ENCODE measurements at places on chromosomes 5 and 9.

GRCh38 chr5:30405821-30406220 is 787.7 kb upstream of the CDH6 start:
- no peak for DNase-seq

DNA sequence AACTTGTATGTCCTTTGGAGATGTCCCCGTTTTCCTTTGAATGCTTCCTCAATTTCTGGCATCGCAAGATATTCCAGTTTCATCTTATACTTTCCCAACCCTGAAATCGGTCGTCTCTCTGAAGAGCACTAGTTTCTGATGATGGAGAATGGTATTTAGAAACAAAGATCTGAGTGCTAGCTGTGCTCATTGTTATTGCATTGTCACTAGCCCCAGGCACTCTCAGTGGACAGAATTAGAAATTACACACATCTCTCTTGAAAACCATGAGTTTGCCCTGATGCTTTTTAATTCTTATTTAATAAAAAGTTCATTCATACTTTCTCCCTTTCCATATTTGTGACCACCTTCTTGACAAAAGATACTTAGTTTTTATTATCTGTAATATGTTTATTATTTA is 67.7 kb downstream of the C9orf152 start:
- DNase-seq: no peak

- peak; percentile 9 for DNase-seq
Observed at GRCh38 chr9:13427587-13427986, 148.1 kb upstream of the MPDZ start.

- DNase-seq: no peak
Observed at GRCh38 chr9:38226491-38226951, 157.5 kb upstream of the SHB start.

- DNase-seq: no peak
Observed at GRCh38 chr5:107826311-107827000, 155.7 kb upstream of the EFNA5 start.

DNA sequence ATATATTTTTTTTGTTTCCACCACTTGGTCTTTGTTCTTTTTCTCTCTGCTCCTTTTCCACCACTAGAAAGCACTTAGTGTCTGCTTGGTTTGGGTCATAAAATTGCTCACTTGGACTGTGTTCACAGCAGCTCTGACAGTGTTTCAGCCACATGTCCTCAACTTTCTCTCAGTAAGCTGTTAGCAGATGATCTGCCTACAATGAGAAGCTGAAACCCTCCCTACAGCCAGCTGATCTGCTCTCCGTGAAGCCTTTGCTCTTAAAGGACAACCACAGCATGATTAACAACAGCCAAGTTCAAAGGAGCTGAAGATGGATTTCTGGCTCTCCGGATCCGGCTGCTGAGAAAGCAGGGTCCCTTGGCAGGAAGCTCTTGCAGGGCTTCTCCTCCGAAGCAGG is 31.6 kb downstream of the PRLR start:
- DNase-seq: no peak

GRCh38 chr5:117955831-117956230 is 1032.5 kb downstream of the DTWD2 start:
- DNase-seq: no peak

GRCh38 chr9:96141128-96141474 is 160.9 kb downstream of the HSD17B3 start:
- no peak for DNase-seq

GRCh38 chr9:121364077-121364476 is 6.0 kb downstream of the STOM start:
- no peak for DNase-seq

DNA sequence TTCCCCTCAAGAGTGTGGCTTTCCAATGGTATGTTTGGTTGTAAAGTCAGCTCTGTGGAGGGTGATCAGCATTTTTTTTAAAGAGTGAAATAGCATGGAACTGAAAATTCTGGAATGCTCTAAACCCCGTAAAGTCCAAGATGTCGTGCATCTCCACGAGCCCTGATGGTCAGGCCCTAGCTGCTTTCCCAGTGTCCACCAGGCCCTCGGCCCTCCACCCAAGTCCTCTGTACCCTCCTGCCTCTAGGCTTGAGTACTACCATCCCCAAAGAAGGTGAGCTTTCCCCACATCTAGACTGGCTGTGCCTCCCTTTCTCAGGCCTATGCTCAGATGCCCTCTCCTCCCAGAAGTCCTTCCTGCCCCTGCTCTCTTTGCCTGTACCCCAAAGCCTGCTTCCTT is 280.3 kb downstream of the GADD45G start:
- no peak for DNase-seq

- no peak for DNase-seq
Observed at GRCh38 chr9:132250324-132251262, 88.7 kb downstream of the NTNG2 start.

DNA sequence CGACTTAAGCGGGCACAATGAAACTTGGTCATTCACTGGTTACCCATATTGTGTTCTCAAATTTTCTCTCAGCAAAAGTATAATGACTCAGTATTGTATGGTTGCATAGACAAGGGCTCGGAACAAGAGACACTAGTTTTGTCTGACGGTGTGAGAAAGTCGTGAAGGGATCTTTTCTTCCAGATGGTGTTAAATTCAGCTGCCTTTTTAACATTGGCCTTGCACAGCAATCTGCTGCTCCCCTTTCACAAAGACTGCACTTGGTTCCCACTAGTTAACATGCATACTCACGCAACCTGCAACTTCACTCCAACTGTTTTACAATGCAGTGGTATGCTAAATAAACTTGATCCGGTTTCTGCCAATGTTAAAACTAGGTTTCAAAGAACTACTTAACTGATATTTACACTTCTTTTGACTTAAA is 219.2 kb downstream of the MEF2C start:
- DNase-seq: no peak

GRCh38 chr5:69368458-69369339 is 621 bp downstream of the AK6 start:
- peak; percentile 32 for DNase-seq

DNA sequence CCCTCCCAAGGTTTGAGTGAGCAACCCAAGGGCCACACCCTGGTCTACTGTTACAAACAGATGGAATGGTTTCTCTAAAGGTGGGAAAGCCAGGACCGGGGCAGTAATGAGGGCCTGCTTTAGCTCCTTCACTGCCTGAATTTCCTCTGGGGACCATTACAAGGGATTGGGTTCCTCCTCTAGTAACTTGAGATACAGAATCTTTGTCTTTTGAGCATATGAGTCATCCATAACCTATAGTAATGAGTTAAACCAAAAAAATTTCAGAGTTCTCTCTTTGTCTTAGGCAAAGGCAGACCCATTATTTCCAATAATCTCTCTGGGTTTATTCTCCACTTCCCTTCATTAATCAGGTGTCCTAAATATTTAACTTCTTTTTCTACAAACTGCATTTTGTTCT is 618.8 kb downstream of the HINT1 start:
- no peak for DNase-seq

DNA sequence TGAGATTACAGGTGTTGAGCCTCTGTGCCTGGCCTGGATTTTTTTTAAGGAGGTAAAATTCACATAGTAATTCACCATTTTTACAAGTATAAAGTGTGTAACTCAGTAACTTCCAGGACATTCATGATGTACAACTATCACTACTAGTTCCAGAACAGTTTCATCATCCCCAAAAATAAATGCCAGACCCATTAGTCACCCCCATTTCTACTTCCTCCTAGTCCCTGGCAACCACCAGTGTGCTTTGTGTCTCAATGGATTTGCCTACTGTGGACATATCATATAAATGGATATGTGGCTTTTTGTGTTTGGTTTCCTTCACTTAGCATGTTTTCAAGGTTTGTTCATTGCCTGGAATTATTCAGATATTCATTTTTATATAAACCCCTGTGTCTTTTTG is 72.5 kb upstream of the PANK3 start:
- no peak for DNase-seq

- no peak for DNase-seq
Observed at GRCh38 chr5:91182763-91183162, 200.4 kb downstream of the ARRDC3 start.

GRCh38 chr5:179345183-179345432 is 153 bp downstream of the ADAMTS2 start:
- DNase-seq: no peak

GRCh38 chr5:15689836-15690235 is 189.9 kb downstream of the FBXL7 start:
- no peak for DNase-seq

DNA sequence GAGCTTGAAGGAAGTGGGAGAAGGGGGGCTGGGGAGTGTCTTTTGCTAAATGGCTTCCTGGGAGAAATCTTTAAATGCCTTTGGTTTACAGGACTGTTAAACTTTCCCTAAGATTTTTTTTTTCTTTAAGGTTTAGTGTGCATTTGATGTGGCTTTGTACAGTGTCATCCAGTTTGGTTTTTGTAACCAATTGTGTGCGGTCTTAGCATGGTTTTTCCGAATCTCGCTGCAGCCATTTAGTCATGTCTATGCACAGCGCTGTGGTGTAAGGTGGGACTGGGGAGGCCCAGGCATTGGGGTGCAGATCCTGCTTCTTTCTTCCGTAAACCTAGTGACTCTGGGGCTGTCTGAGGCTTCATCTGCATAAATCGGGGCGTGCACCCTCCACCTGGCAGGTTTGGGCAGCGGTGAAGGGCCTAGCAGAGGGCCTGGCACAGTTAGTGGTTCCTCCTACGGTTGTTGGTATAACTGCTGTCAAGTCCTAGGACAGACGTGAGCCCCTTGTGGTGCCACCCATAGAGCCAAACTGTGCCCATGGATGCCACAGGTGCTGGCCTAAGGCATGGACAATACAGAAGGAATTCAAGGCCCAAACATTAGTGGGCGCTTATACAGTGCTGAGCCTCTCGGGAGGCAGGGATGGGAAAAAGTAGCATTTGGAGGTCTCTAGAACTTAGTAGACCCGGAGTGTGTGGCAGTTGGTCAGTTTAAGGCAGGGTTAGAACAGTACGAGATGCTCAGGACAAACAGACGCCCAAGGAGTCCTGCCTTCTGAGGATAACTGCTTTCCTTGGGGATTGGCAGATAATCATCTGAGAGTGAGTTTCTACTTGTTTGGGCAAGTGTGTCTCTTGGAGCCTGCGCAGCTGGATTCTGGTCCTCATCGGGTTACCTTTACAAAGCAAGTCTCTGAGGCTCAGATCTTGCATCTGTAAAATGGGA is 1.5 kb downstream of the PRRC2B start:
- DNase-seq: peak; percentile 88

DNA sequence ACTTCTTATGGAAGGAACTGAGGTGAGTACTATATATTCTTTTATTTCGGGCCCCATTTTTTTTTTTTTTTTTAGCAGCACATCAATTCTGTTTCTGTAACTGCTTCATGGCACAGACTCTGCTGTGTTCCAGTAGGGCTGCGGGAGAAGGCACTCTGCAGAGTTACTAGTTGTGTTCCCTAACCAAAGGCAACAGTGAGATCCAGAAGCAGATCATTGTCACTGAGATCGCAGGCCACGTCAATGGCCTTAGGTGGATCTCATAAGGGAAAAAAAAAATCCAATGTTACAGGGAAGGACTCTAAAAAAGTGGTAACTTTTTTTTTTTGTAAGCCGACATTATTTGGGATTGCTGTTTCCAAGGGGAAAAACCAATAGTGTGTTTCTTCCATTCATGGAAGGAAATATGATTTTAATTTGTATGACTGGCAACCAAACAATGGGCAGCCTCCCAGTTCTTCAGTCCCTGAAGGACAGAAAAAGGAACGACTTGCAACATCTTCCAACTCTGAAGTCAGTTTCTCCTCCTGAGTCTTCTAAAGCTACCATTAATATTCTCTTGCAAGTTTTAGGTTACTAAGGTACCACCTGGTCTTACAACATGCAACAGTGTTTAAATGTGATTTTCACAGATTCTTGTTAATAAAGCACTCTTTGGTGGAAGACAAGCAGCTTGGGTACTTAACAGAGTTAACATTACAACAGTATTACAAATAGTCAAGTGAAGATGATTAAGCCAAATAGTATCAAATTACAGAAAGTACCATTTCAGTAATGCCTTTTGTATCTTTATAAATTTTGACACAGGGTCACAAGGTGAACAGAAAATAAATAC is 52.8 kb downstream of the HABP4 start:
- no peak for DNase-seq

DNA sequence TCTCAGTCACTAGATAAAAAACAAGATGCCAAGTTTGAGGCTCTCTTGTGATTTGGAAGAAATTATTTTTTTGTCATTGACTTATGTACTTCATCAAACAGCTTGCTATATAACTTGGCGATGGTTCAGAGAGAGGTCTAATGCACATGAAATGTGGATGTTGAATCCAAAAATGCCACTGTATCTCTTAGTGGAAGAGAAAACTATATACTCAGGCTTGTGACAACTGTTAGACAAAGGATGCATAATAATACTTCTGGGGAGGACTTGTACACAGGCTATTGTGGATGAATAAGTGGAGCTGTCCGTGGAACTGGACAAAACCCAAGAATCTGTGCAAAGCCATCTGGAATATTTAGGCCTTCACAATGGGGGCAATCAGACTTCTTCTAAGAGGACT is 162.9 kb upstream of the NMUR2 start:
- no peak for DNase-seq

GRCh38 chr9:135248721-135249120 is 161.3 kb downstream of the OLFM1 start:
- no peak for DNase-seq

GRCh38 chr5:62312036-62312435 is 6.0 kb downstream of the KIF2A start:
- DNase-seq: no peak

- no peak for DNase-seq
Observed at GRCh38 chr5:168680395-168680794, 101.2 kb upstream of the PANK3 start.

GRCh38 chr9:31950756-31951155 is 433.7 kb upstream of the ACO1 start:
- DNase-seq: no peak

DNA sequence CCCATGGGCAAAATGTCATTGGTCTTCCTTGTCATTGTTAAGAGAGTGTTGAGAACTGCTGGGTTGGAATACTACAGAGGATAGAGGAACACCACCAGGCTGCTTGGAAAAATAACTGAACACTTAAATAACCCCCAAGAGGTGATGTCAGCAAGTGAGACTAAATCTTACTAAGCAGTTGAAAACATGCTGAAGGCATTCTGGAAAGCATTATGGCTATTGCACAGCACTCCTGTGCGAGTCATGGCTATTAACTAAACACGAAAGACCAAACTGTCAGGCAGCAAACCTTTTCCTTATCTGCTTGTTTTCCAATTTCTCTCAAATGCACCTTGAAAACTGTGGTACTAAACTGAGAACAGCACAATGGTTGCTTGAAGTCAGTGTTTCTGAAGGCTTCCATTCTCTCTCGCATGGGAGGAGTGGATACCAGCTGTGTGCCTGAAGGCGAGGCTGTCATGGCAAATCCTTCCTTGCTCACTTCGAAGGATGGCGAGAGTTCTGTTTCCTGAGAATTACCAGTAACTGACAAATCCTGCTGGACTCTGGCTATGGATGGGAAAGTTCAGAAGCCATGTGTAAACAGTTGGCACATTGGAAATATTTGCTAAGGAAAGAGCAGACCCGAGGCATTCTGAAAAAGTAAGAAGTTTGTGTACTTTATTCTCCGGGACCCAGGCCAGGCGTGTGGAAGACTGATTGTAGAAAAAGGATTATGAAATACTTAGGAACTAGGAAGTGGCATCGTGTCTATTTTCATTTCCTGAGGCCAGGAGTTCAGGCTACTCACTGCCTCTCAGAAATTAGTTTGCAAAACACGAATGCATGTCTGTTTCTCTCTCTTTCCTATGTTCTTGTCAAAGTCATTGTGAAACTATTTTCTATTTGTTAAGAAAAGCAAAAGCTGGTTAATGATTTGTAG is 182.1 kb downstream of the DMRT2 start:
- DNase-seq: no peak
